ENCODE measurements at places on chromosomes 1 and 21.

GRCh38 chr1:69258842-69259241, 308.9 kb upstream of the LRRC7 start:
- DNase-seq = no peak

- DNase-seq = no peak
Observed at GRCh38 chr1:59678040-59678439, 136.7 kb upstream of the HOOK1 start.

GRCh38 chr1:21174230-21174629, 2.5 kb downstream of the EIF4G3 start:
- no peak for DNase-seq

GRCh38 chr1:6267686-6268322, 6.9 kb upstream of the GPR153 start:
- no peak for DNase-seq

- no peak for DNase-seq
Observed at GRCh38 chr1:47823040-47823808, 174.0 kb downstream of the TRABD2B start.

GRCh38 chr1:208183977-208184911, 59.9 kb downstream of the PLXNA2 start:
- no peak for DNase-seq

GRCh38 chr1:43381612-43382011, 8.0 kb downstream of the MED8 start:
- no peak for DNase-seq

- no peak for DNase-seq
Observed at GRCh38 chr1:171751221-171751620, 9.4 kb upstream of the VAMP4 start.

DNA sequence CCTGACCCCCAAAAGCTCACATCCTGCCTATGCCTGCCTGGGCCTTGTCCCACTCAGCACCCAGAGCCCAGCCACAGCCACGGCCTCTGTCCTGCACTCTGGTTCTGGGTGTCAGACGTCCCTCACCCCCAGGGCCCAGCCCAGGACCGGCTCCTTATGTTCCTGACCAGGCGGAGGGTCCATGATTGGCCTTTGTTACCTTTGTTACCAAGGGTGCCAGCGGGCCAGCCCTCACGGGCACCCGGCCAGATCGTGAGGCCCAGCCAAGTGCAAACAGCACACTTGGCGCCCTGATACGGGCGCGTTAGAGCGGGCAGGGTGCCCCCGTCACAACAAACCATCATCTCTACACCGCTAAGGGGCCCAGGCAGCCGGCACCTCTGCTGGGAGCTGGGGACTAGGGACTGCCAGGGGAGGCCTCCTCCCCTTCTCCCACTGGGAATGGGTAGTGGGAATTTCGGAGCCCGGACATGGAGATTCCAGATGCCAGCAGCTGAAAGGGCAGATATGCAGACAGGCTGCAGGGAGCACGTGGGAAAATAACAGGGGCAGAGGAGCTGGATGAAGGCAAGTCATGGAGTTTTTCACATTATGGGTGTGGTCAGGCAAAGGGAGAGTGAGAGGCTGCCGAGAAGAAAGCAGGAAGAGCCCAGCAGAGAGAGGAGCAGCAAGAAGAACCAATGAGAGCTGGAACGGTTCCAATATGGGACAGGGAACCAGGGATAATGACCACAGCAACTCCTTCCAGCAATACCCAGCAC, 22.1 kb downstream of the HSPG2 start:
- no peak for DNase-seq

GRCh38 chr1:222555992-222556615, 8.2 kb upstream of the HHIPL2 start:
- no peak for DNase-seq

Data from NCI-H526 treated with DMSO at 0.1 percent for 48 hours (cell line).